ENCODE measurements at places on chromosomes 1 and 21.

- H3K36me3 ChIP-seq = no peaks in the 10 kb centered on the region
- H3K4me1 ChIP-seq = no peaks in the 10 kb centered on the region
- no peak for DNase-seq
- H3K4me3 ChIP-seq = no peak overlapping the region
Observed at GRCh38 chr1:183394435-183394834, 23.7 kb downstream of the NMNAT2 start.

DNA sequence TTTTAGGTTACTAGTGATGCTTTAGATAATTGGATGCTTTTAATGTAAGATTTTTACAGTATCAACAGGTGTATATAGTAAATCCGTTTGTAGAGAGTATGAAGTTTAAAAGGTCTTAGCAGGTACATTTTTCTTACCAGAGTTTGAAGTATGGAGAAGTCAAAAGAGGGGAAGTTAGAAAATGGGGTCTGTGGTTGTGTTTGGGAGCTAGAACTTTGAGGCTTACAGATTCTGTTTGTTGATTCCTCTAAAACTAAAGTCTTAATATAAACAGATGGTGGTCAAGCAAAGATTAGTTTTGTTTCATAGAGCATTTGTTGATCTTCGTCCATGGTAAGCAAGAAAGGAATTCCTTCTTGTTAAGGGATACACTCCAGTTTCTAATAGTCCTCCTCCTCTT lies 35.8 kb downstream of the CDC42 start:
- no peak overlapping the region for H3K27ac ChIP-seq
- H3K4me3 ChIP-seq = no peak overlapping the region
- H3K36me3 ChIP-seq = peaks cover 72% of the 10 kb centered on the region
- H3K4me1 ChIP-seq = no peaks in the 10 kb centered on the region
- no peaks in the 10 kb centered on the region for H3K27me3 ChIP-seq

DNA sequence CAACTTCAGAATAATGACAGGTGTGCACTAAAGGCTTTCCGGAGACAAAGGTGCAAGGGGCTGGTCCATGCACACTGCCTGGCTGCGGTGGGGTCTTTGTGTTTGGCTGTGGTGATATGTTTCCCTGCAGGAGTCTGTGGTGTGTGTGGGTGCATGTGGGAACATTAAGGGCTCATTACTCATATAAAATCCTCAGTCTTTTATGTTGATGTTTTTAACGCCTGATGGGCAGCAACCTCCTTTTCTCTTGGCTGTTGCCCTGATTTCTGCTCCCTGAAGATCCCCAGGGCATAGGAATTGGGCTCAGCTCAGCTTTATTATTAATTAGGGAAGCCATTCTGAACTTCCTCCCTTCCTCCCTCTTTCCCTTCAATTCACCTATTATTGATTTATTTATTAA lies 67.6 kb upstream of the SPAG17 start:
- no peak overlapping the region for H3K4me3 ChIP-seq
- no peak for DNase-seq
- no peaks in the 10 kb centered on the region for H3K4me1 ChIP-seq
- peaks cover 31% of the 10 kb centered on the region for H3K27me3 ChIP-seq
- no peaks in the 10 kb centered on the region for H3K36me3 ChIP-seq

DNA sequence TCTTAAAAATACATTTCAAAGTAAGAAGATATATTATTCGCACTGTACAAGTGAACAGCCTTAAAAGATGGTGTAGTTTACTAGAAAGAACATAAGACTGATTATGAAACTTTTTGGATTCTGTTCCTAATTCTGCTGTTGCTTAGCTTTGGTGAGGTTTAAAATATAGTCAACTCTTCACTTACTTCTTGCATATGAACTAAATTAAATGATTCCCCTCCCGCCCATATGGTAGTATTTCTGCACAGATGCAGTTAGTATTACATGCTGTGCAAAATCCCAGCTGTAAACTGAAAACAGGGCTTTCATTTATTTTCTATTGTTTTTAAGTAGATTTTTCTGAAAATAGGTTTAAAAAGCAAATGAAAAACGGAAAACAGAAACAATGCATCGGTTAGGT lies 345.4 kb upstream of the NCAM2 start:
- DNase-seq = no peak
- H3K36me3 ChIP-seq = no peaks in the 10 kb centered on the region
- no peaks in the 10 kb centered on the region for H3K27me3 ChIP-seq
- H3K4me1 ChIP-seq = peaks cover 25% of the 10 kb centered on the region

GRCh38 chr1:112625696-112626095 lies 6.1 kb downstream of the CAPZA1 start:
- H3K4me1 ChIP-seq = peaks cover 7% of the 10 kb centered on the region
- no peak for DNase-seq
- peaks cover 14% of the 10 kb centered on the region for H3K36me3 ChIP-seq
- H3K27me3 ChIP-seq = no peaks in the 10 kb centered on the region
- H3K27ac ChIP-seq = no peak overlapping the region

- H3K27ac ChIP-seq = peak overlapping the region; percentile 76
- H3K27me3 ChIP-seq = no peaks in the 10 kb centered on the region
- H3K4me3 ChIP-seq = peak overlapping the region; percentile 99
- DNase-seq = peak; percentile 24
- H3K36me3 ChIP-seq = peaks cover 5% of the 10 kb centered on the region
Observed at GRCh38 chr1:46302641-46303037, 777 bp downstream of the LRRC41 start.

GRCh38 chr1:212121779-212122178 lies 86.2 kb downstream of the DTL start:
- DNase-seq = no peak
- H3K36me3 ChIP-seq = no peaks in the 10 kb centered on the region
- no peaks in the 10 kb centered on the region for H3K27me3 ChIP-seq
- no peak overlapping the region for H3K27ac ChIP-seq
- no peaks in the 10 kb centered on the region for H3K4me1 ChIP-seq

GRCh38 chr1:10515976-10516750 lies 41.4 kb downstream of the PEX14 start:
- H3K4me3 ChIP-seq = no peak overlapping the region
- H3K27me3 ChIP-seq = no peaks in the 10 kb centered on the region
- no peak overlapping the region for H3K27ac ChIP-seq
- H3K36me3 ChIP-seq = 0 out of 2 replicates have a peak, but pooled peaks cover 2% of the 10 kb centered on the region
- H3K4me1 ChIP-seq = peaks cover 34% of the 10 kb centered on the region

DNA sequence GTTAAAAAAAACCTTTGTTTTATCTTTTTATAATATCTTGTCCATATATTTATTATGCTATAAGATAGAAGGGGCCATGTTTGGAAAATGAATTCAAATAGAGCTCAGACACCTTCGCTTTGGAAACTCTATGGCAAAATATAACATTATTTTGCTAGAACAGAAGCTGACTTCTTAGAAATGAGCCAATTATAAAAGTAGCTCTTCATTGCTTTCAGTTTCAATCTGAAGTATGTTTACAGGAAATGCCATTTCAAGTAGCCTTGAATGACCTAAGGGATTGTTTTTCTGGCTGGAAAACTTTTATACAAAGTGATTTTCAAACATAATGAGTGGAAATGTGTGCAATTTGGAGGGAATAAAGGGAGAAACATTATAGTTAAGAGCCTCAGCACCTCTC lies 37.8 kb upstream of the GBP5 start:
- no peaks in the 10 kb centered on the region for H3K36me3 ChIP-seq
- no peak overlapping the region for H3K4me3 ChIP-seq
- no peaks in the 10 kb centered on the region for H3K27me3 ChIP-seq
- H3K4me1 ChIP-seq = peaks cover 26% of the 10 kb centered on the region

GRCh38 chr1:73930293-73930692 lies 267.7 kb downstream of the LRRIQ3 start:
- DNase-seq = no peak
- peaks cover 6% of the 10 kb centered on the region for H3K27me3 ChIP-seq
- no peaks in the 10 kb centered on the region for H3K4me1 ChIP-seq

- H3K4me1 ChIP-seq = peaks cover 15% of the 10 kb centered on the region
- no peak overlapping the region for H3K4me3 ChIP-seq
- DNase-seq = no peak
- H3K27me3 ChIP-seq = no peaks in the 10 kb centered on the region
- H3K36me3 ChIP-seq = no peaks in the 10 kb centered on the region
Observed at GRCh38 chr1:167081594-167082156, 8.5 kb downstream of the GPA33 start.

DNA sequence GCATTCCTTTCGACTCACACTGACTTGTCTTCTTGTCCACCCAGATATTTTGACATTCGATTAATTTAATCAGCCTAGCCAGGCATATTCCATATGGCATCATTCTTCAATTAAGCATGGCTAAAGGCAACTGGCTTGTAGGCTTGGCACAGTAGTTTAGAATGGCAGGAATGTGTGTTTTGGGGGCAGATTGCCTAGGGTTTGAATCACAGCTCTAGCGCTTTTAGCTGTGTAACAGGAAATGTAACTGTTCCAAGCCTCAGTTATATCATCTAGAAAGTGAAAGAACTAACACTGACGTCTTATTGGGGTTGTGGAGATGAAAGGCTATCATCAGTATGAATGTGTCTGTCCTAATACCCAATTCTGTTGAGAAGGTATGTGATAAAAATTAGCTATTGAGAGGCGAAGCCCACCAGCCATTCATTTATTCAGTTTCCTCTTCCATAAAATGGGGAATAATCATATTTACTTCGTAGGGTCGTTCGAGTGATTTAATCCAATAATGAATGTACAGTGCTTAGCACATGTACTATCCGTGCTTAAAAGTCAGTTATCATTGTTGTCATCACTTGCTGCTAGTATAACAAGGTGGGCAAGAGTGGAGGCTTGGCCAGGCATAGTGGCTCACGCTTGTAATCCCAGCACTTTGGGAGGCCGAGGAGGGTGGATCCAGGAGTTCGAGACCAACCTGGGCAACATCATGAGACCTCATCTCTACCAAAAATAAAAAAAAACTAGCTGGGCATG lies 41.6 kb upstream of the GRHL3 start:
- no peak overlapping the region for H3K4me3 ChIP-seq
- peak; percentile 54 for DNase-seq
- no peaks in the 10 kb centered on the region for H3K36me3 ChIP-seq
- H3K27me3 ChIP-seq = no peaks in the 10 kb centered on the region

- no peak overlapping the region for H3K27ac ChIP-seq
- no peaks in the 10 kb centered on the region for H3K27me3 ChIP-seq
- no peak overlapping the region for H3K4me3 ChIP-seq
- no peaks in the 10 kb centered on the region for H3K36me3 ChIP-seq
- DNase-seq = no peak
Observed at GRCh38 chr1:235841938-235842545, 24.7 kb downstream of the LYST start.

DNA sequence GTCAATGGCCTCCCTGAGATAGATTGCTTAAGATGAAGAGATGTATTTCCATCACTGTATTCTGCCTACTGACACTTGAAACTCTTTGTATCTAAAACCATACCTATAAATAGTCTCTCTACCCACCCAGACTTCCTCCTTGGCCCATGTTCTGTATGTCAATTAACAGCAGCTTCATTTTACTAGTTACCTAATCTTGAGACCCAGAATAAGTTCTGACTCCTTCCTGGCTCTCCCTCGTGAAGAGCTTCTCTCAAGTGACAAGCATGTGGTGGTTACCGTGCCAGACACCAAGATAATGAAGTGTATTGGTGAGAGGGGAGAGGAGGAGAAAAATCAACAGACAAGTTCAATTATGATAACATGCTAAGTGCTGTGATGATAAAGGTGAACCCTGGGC lies 128.8 kb upstream of the RAVER2 start:
- H3K27ac ChIP-seq = no peak overlapping the region
- H3K4me1 ChIP-seq = peaks cover 4% of the 10 kb centered on the region
- no peak for DNase-seq
- H3K36me3 ChIP-seq = no peaks in the 10 kb centered on the region
- no peak overlapping the region for H3K4me3 ChIP-seq

- H3K27ac ChIP-seq = no peak overlapping the region
- H3K27me3 ChIP-seq = peaks cover 24% of the 10 kb centered on the region
- H3K4me1 ChIP-seq = no peaks in the 10 kb centered on the region
- no peak for DNase-seq
Observed at GRCh38 chr1:9655836-9656235, 4.3 kb downstream of the PIK3CD start.

GRCh38 chr21:44654576-44655175 lies at the start of gene KRTAP12-4:
TSS of gene KRTAP12-4 (minus strand) at chr21:44654659. CDS start at chr21:44654614, 45 bp downstream.
- no peaks in the 10 kb centered on the region for H3K36me3 ChIP-seq
- H3K27ac ChIP-seq = no peak within 1 kb of the TSS
- H3K4me1 ChIP-seq = no peaks in the 10 kb centered on the region
- no peak for DNase-seq
- H3K27me3 ChIP-seq = no peaks in the 10 kb centered on the region

- no peaks in the 10 kb centered on the region for H3K36me3 ChIP-seq
- H3K4me3 ChIP-seq = no peak overlapping the region
- DNase-seq = peak; percentile 12
- H3K27ac ChIP-seq = no peak overlapping the region
- H3K4me1 ChIP-seq = no peaks in the 10 kb centered on the region
Observed at GRCh38 chr1:37325509-37326437, 148.6 kb upstream of the ZC3H12A start.

- peak overlapping the region; percentile 88 for H3K27ac ChIP-seq
Observed at GRCh38 chr21:32612999-32613337, 791 bp upstream of the CFAP298 start.

DNA sequence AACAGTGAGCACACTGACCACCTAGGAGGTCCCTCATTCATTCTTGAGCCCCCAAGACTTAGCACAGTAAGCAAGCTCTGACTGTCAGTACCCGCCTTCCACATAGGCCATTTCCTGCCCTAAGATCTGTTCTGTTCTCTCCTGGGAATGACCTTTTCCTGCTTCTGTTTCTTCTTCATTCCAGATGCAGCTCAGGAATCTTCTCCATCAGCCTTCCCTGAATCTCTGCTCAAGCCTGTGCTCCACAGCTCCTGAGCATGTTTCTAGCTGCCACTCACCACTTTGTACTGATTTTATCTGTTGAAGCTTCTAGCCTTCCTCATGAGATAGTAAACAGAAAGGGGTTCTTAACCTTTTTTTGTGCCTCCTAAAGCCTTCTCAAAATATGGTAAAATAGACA lies 56.6 kb downstream of the ZNF281 start:
- H3K4me3 ChIP-seq = no peak overlapping the region
- no peaks in the 10 kb centered on the region for H3K36me3 ChIP-seq
- no peak overlapping the region for H3K27ac ChIP-seq
- no peaks in the 10 kb centered on the region for H3K27me3 ChIP-seq

DNA sequence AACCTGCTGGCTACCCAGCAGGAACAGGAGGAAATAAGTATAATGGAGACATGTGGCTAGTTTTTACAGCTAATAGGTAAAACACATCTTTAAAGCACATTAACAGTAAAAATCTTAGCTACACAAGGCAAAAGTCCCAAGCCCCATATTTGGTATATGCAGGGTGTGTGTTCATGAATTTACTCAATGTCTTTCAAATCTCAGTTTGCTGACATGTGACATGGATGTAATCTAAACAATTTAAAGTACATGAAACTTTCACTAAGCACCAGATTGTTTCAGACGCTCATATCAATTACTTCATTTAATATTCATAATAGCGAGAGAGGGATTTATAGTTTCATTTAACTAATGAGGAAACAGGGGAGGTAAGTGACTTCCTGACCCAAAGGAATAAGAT lies 3.9 kb downstream of the TACSTD2 start:
- peaks cover 25% of the 10 kb centered on the region for H3K4me1 ChIP-seq
- no peaks in the 10 kb centered on the region for H3K27me3 ChIP-seq
- H3K27ac ChIP-seq = no peak overlapping the region
- DNase-seq = no peak
- no peaks in the 10 kb centered on the region for H3K36me3 ChIP-seq

DNA sequence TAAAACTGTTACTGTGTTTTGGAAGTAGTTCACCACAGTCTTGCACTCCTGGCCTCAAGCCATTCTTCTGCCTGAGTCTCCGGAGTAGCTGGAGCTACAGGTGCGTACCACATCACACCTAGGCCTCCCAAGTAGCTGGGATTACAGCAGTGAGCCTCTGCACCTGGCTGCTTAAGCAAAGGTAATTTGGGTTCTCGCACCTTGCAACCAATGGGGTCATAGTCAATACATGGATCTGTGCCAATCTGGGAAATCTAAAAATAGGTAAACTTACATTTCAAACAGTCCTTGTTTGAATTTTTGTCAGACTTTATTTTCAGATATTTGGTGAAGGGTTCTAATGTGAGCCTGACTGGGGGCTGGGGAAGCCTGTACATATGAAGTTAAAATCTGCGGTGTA lies 466.5 kb downstream of the PCP4 start:
- no peak overlapping the region for H3K27ac ChIP-seq
- H3K36me3 ChIP-seq = no peaks in the 10 kb centered on the region
- no peaks in the 10 kb centered on the region for H3K4me1 ChIP-seq
- no peak overlapping the region for H3K4me3 ChIP-seq
